ENCODE measurements at places on chromosomes 1 and 21.

GRCh38 chr1:180002437-180002836 lies 47.8 kb downstream of the CEP350 start:
- DNase-seq = no peak

DNA sequence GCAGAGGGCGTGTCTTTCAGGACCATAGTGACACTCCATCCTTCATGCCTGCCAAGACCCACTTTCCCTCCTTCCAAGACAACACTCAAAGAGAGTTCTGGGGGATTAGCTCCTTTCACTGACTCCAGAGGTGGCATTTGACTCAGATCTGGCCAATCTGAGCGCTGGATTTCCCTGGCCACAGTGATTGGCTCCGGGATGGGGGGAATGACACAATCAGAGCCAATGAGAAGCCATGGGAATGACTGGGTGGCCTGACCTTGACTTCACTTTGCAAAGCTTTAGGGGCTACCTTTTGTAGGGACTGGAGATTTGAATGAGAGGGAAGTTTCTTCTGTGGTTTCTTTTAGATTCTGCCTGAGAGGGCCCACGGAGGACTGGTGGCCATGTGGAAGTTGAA lies 26.9 kb upstream of the WNT4 start:
- no peak for DNase-seq

DNA sequence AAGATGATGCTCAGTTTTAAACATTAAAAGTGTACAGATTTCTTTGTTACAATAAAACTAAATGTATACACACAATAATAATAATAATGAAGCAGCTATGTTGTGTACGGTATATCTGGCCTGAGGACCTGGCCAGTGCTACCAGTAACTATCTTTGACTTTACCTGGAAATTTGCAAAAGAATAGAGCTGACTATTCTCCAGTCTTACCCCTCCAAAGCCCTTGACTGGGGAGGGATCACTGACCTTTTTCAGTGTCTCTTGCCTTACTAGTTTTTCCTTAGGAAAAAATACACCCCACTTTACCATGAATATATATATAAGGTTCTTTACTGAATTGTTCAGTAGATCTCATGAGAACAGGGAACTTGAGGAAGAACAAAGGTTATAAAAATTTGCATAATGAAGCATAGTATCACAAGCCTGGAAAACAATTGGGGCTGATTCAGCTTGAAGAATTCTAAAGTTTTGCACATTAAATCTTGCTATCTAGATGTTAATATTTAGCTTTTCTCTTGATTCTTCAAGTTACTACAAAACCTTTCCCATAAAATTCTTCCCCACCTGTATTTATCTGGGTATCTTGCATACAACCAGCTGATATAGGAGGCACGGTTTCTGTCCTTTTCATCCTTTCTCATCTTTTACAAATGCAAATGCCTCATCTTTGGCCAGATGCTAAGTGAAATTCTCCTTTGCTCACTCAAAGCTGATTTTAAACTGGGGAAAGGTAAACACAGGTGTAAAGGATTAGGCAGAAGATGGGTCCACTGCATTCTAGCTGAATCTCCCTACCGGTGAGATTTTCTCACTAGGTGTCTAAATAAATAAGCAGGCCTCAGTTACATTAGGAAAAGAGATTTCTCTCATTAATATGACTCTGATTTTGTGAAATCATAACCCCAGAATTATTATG lies 25.0 kb upstream of the SLAMF1 start:
- DNase-seq = no peak

DNA sequence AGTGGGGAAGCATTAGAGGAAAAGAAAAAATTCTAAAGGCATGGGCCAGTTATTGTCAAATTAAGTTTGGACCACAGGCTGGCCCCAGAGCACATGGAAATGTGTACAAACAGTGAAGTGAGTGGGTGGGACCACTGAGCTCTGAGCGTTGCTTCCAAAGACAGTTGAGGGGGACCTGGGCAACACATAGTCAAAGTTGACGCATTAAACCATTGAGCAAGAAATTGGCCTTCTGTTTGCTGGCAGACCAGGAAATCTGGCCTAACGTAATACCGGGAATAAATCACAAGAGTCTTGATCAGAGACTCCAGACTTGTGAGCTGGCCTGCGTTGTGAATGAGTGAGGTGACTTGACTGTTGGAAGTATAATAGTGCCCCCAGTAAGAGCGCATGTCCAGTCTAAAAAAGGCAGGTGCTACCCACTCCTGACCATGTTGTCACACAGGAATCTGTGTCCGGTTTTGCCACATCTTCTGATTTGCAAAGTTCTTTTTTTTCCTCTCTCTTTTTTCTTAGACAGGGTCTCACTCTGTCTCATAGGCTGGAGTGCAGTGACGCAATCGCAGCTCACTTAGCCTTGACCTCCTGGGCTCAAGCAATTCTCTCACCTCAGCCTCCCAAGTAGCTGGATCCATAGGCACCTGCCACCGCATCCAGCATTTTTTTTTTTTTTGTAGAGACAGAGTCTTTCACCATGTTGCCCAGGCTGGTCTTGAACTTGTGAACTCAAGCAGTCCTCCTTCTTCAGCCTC lies 10.7 kb downstream of the EPHB2 start:
- no peak for DNase-seq

DNA sequence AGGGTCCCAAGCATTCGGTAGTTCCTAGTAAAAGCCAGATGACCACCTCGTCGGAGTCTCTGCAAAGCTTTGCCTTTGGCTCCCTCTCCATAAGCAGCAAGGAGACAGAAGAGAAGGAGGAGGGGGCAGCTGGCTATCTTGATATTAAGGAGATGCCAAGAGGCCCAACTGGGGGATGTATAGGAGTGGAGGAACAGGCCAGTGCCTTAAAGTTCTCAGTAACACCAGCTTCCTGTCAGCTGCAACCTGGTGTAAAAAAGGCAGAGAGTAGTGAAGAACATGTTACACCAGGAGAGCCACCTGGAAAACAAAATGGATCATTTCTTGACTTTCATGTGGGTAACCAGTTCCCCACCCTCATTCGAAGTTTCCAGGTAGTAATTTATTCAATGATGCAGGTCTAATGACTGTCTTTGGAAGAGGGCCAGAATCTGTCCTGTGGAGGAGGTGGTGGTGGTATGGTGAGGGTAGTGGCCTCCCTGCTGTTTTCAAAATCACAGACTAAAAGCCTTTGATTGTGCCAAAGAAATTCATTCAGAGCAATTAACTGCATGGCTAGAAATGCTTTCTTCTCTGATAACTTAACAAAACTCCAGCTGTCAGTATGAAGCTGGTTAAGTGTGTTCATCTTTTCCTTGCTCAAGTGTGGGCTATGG lies 27.3 kb downstream of the TMEM200B start:
- DNase-seq = no peak

DNA sequence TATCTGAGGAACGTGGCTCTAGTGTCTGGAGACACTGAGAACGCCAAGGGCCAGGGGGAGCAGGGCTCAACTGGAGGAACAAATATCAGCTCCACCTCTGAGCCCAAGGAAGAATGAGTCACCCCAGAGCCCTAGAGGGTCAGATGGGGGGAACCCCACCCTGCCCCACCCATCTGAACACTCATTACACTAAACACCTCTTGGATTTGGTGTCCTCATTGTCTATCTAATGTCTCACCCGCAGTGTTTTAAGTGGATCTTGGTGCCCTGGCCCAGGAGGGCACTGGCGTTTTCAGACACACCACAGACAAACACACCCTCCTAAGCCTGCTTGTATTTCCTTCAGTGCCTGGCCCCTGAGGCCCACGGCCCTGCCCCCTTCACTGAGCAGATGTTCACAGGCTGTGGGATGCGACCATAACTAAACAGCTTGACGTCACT lies 2.2 kb upstream of the FALEC start:
- DNase-seq = no peak

- no peak for DNase-seq
Observed at GRCh38 chr1:75937034-75937433, 4.8 kb upstream of the ASB17 start.

DNA sequence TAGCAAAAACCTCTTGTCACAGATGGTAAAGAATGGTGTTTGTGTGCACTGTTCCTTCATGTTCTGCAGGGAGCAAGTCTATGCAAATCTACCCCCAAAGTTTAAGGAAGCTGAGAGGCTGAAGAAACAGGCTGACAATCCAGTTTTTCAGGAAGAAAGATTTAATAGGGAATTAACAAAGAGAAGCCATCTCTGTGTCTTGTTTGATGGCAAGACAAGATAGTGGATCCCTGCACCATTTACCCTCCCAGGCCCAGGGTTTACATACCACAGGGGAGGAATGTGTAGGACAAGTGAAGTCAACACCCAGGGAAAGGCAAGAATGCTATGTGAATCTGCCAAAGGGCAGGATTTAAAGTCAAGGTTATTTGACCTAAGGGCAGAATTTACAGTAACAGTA lies 48.1 kb upstream of the FNBP1L start:
- no peak for DNase-seq

DNA sequence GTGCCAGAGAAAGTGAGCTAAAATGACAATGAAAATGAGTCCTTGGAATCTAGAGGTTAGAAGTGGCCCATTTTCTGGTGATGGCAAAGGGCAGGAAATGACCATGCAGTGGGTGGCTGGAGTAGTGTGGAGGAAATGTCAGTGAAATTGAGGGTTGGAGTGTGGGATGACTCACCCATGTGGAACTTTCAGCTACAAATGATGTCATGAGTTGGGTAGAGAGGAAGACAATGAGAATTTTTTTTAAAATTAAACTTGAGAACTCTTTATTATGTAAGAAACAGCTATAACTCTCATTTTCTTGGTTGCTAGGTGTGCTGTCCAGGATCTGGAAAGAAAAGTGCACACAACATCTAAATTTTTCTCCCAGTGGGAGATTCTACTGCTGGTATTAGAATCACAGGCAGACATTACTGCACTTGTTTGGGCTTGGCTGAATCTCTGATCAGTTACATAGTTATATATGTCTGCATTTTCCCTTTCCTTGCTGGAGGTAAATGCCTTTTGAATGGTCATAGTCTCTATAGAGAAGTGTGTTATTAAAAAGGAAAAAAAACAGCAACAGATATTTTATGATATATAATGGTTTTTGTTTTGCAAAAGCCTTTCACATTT lies 56.8 kb upstream of the GNG12 start:
- no peak for DNase-seq

DNA sequence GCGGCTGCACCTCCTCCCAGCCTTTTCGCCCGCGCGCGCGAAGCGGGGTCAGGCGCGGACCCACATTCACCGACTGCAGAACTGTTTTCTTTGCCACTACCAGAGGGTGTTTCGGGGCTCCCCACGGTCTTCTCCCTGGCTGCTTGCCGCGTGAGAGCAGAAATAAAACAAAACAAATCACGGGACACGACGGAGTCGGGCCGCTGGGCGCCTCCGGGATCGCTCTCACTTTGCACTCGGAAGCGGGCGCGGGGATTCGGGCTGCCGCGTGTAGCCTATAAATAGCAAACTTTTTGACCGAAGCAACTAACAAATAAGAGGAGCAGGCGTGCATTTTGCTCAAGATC lies 412.3 kb upstream of the ESRRG start:
- no peak for DNase-seq

DNA sequence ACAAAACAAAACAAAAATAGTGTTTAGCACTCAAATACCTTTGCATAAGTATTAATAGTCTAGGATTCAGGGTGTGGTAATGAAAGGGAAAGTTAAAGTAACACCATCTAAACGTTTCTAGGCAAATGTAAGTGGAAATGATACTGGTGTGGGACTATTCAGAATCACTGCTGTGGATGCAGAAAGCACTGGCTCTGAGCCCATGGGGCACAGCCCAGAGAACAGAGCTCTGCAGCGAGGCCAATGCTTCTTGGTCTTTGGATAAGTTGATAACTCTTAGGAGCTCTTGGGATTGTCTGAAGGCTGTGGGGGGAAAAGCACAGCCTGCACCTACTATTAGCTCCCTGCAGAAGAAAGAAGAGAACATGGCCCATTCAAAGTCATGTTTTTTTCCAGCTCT lies 21.4 kb upstream of the DNM3 start:
- no peak for DNase-seq

DNA sequence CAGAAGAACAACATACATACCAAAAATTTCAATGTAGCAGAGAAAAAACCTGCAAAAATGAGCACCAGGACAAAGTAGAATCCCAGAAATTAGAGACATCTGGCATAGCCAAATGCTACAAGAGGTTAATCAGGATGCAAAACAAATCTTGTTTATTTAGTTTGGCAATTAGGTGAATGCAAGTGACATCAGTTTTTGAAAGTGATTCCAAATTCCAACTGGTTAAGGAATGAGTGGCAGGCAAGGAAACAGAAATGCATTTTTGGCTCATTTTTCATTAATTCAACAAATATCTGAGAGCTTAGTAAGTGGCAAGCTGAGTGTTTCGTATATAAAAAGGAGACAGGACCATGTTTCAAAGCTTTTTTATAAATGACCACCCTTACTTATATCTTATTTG lies 21.3 kb downstream of the SCAF4 start:
- no peak for DNase-seq

DNA sequence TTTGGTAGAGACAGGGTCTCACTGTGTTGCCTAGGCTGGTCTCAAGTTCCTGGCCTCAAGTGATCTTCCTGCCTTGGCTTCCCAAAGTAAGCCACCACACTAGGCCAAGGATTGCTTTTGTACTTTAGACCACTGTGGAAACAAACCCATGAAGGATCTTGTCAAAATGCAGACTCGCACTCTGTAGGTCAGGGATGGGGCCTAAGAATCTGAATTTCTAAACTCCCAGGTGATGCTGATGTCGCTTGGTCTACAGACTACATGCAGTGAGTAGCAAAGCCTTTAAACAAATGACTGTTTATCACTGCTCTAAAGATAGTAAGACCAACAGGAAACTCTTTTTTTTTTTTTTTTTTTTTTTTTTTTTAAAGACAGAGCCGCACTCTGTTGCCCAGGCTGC lies 54.1 kb upstream of the MUTYH start:
- no peak for DNase-seq

- no peak for DNase-seq
Observed at GRCh38 chr1:69836971-69837636, 269.4 kb downstream of the LRRC7 start.

DNA sequence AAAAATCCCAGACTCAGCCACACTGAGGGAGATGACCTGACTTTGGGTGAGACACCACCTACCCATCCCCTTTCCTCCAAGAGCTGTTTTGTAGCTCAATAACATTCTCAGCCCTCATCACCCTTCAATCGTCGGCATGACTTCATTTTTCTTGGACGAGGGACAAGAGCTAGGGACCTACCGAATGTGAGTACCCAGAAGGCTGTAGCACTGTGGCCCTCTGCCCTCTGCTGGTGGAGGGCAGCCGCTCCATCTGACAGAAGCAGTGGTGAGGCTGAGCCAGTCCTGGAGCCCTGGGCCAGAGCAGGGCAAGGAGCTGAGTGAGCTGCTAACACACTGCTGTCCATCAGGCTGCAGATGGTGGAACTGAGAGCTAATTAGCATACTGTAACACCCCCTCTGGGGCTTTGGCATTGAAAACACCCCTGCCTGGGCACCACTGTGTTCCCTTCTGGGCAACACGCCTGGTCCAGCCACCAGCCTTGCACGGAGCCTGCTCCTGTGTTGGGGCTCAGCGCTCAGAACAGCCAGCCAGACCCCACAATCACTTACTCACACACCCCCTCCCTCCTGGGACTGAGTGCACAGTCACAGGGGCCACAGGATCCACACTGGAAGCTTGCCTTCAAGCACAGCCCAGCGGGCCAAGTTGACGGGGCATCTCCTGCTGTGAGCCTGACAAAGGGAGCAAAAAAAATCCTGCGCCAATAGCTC lies 18.3 kb upstream of the ALPL start:
- no peak for DNase-seq

GRCh38 chr1:95451054-95451453 lies 217.0 kb downstream of the RWDD3 start:
- no peak for DNase-seq

GRCh38 chr1:170536924-170537551 lies 5.1 kb downstream of the GORAB start:
- no peak for DNase-seq

- DNase-seq = no peak
Observed at GRCh38 chr1:244077473-244078220, 26.6 kb downstream of the ZBTB18 start.

- DNase-seq = no peak
Observed at GRCh38 chr21:26736449-26736848, 108.8 kb downstream of the ADAMTS1 start.
